Right renal pelvis (tissue), 4 donors: ENCODE measurements at places on chromosomes 12 and 14.

- no peak for DNase-seq
These were observed 1.4 kb downstream of the RNASE9 start for GRCh38 chr14:20559461-20559904.

- no peak for DNase-seq
These were observed 288.7 kb downstream of the RPAP3 start for GRCh38 chr12:47417121-47417520.

DNA sequence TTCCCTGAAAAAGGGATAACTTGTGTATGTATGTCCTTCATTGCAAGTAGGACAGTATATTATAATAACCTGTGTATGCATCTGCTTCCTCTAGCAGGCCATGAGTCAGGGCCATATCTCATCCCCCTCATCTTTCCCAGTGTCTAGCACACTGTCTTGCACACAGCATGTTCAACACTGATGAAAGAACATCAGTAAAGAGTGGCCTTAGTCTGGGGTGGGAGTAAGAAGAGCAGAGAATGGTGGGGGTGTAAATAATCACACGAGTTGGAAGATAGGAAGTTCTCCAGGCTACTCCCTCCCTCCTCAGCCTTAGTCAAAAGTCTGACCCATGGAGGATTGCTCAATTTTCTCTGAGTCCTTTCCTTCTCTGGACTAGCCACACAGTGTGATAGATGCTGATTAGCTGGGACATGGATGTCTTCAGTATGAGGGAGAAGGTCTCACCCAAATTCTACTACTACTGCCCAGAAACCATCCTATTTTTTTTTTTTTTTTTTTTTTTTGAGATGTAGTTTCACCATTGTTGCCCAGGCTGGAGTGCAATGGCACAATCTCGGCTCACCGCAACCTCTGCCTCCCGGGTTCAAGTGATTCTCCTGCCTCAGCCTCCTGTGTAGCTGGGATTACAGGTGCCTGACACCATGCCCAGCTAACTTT lies 14.6 kb upstream of the SP1 start:
- DNase-seq = no peak

DNA sequence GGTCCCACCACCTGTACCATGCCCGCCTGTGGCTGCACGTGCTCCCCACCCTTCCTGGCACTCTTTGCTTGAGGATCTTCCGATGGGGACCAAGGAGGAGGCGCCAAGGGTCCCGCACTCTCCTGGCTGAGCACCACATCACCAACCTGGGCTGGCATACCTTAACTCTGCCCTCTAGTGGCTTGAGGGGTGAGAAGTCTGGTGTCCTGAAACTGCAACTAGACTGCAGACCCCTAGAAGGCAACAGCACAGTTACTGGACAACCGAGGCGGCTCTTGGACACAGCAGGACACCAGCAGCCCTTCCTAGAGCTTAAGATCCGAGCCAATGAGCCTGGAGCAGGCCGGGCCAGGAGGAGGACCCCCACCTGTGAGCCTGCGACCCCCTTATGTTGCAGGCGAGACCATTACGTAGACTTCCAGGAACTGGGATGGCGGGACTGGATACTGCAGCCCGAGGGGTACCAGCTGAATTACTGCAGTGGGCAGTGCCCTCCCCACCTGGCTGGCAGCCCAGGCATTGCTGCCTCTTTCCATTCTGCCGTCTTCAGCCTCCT lies 1.1 kb downstream of the INHBE start:
- no peak for DNase-seq

DNA sequence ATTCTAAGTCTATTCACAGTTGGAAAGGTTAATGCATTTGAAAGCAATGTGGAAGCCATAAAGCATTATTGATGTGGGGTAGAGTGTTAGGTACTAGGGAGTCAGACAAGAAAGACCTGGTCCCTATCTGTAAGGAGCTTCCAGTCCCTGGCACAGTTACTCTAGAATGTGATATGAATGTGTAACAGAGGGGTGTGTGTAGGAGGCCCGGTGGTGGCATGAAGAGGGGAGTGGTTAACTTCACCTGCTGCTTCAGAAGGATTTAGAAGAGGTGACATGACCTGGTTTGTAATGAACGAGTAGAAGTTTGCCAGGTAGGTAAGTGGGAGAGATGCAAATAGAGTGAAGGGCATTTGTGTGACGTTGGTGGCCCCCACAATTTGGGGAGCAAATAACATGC lies 15.1 kb upstream of the GALNT6 start:
- no peak for DNase-seq

DNA sequence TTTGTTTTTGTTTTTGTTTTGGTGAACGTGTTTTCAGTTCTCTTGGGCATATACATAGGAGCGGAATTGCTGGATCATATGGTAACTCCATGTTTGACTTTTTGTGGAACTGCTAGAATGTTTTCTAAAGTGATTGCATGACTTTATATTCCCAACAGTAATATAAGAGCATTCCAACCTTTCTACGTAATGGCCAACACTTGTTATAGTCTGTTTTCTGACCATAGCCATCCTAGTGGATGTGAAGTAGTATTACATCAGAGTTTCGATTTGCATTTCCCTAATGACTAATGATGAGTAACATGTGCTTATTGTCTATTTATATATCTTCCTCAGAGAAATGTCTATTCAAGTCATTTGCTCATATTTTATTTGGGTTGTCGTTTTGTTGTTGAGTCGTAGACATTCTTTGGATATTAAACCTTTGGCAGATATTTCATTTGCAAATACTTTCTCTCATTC lies 268.7 kb downstream of the AEBP2 start:
- no peak for DNase-seq

DNA sequence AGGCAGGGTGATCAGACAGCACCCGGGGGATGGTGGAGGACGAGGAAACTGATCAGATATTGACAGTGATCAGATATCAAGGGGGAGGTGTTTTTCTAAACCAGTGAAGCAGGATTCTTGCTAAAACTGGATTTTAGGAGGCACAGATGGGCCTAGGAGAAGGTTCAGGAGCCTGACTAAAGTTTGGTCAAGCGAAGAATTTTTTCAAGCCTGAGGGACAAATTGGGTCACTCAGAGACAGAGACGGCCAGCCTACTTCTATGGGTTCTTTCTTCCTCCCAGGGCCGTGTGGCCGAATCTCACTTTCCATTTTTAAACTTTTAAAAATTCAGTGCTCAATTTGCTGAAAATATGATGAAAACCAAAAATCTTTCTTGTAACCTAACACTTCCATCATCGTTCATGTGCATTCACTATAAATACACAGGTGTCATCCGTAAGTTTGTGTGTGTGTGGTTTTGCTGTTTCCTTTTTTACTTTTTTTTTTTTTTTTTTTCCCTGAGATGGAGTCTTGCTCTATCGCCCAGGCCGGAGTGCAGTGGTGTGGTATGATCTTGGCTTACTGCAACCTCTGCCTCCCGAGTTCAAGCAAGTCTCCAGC lies 68.5 kb downstream of the RIN3 start:
- no peak for DNase-seq

DNA sequence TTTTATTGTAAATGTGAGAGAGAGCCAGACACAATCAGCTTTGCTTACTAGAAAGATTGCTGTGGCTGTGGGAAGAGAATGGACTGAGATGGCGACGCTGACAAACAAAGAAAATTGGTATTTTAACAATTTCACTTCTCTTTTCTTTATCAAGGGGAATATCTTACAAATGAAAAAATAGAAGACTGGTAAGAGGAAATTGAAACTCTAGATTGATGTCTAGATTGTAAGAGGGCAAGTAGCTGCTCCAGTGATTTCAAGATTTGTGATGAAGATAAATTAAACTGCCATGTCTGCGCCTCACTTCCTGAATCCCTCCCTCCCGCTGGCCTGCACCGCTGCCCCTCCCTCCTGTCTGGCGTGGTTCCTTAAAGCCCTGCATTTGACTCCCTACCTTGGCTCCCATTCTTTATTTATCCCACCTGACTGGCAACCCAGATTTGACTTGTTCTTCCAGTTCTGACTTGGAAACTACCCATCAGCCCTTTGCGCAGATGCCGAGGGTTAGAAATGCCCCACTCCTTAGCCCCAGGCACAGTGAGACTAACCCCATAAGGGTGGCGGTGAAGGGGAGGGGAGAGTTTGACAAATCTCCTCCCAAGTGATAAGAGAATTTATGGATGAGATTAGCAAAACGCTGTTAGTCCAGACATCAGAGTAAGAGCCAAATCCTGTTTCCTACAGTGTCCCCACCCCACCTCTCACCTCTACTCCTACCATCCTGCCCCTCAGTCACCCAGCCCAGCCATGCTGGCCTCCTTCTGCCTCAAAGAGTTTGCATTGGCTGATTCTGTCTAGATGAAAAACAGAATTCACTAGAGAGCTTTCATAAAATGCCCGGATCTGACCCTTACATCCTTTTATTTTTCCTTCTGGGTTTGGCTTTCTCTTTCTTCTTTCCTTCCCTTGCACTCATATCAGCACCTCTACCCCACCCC lies 125.3 kb upstream of the ATF7IP start:
- DNase-seq = no peak

GRCh38 chr14:68816183-68816942 lies 23.5 kb upstream of the ZFP36L1 start:
- DNase-seq = no peak

DNA sequence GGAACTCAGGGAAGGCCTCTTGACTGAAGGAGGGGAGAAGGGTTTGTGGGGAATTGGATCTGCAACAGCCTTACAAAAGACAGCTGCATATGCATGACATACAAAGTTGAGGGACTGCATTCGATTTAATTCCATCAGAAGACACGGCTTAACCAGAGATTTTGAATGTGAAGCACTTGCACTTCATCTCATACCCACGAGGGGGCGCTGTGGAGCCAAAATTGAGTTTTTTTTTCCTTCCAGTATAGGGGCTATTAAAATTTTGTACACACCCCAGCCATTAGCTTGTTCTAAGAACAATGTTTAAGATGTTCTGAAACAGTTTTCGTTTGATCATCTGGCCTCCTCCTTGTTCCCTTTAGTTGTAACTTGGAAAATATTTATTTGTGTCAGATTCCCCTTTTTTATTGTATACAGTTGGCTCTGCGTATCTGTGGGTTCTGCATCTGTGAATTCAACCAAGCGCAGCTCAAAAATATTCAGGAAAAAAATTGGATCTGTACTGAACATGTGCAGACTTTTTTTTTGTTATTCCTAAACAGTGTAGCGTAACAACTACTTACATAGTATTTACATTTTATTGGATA lies 1.6 kb downstream of the SUDS3 start:
- DNase-seq = peak; percentile 50

- DNase-seq = no peak
These were observed 52.9 kb upstream of the BCL2L14 start for GRCh38 chr12:12017798-12018197.

DNA sequence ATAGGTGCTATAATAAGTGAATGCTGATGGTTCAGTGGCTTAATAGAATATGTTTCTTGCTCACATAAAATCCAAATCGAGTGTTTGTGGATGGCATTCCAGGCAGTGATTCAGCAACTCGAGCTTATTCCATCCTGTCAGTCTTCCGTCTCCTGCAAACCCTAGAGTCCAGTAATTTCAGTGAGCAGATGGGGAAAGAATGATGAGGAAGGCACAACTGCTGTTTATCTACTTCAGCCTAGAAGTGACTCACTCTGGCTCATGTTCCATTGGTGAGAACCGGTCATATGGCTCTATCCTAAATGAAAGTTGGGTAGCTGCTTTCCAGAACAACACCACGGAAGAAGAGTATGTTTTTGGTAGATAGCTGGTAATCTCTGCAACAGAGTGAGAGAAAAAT lies 421.8 kb upstream of the PDE3A start:
- no peak for DNase-seq

GRCh38 chr12:70661466-70662161 lies 24.4 kb upstream of the PTPRB start:
- DNase-seq = no peak

GRCh38 chr12:70691018-70691672 lies 53.9 kb upstream of the PTPRB start:
- DNase-seq = no peak
